Vein endothelial cell (primary cell): ENCODE measurements at places on chromosomes 3 and 15. TPM values are rescaled to one million over a fixed set of nuclear protein-coding genes. Genes with fewer than 3 reads are reported as not detected.

Gene SLC28A1
- not detected in 2 replicates for total RNA-seq

Gene AGBL1
- total RNA-seq, result under 0.01 TPM in 1 of 2 replicates, not detected in the other

Gene CCR8
- not detected in 2 replicates for total RNA-seq

Gene SMCO1
- total RNA-seq, result not detected in 2 replicates

Gene CACNA2D2
- under 0.01 TPM in 1 of 2 replicates, not detected in the other for total RNA-seq

Gene GRK7
- not detected in 2 replicates for total RNA-seq

Gene POLQ
- total RNA-seq, result 2.3 and 5.3 TPM in 2 replicates

Gene LXN
- 72.1 and 74.1 TPM in 2 replicates for total RNA-seq

Gene CAPN3
- 0.33 and 0.96 TPM in 2 replicates for total RNA-seq

Gene ILDR1
- total RNA-seq, result not detected in 2 replicates

Gene PYGO1
- 0.33 and 3.1 TPM in 2 replicates for total RNA-seq

Gene ALDH1L1
- not detected in 2 replicates for total RNA-seq

Gene SNX33
- total RNA-seq, result 12.4 and 18.9 TPM in 2 replicates

Gene NTRK3
- under 0.01 TPM in 2 replicates for total RNA-seq

Gene POPDC2
- 0.33 and 0.48 TPM in 2 replicates for total RNA-seq

Gene CCDC13
- total RNA-seq, result 0.76 TPM in 1 of 2 replicates, not detected in the other

Gene MYD88
- 10.1 and 13.9 TPM in 2 replicates for total RNA-seq

Gene TNK2
- 18.0 and 24.5 TPM in 2 replicates for total RNA-seq

Gene PATL2
- under 0.01 and 0.29 TPM in 2 replicates for total RNA-seq
